ENCODE measurements at places on chromosomes 5 and 9.

DNA sequence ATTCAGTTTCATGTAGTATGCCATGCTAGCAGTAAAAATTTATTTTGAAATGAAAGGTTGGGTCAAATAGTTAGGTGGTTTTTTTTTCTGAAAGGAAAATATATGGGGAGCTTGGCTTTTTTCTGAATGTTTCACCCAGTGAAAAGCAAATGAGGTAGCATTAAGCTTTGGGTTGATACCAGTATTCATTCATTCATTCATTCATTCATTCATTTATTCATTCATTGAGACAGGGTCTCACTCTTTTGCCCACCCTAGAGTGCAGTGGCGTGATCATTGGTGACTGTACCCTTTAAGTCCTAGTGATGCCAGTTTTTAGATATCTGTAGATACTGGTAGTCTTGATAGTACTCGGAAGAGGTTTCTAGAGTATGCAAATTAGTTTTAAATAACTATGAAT, 42.4 kb upstream of the LRRC70 start:
- DNase-seq, result no peak

GRCh38 chr9:37801287-37801850, 772 bp downstream of the DCAF10 start:
- DNase-seq, result no peak

- no peak for DNase-seq
Observed at GRCh38 chr9:109789556-109789955, 9.6 kb downstream of the PALM2AKAP2 start.

DNA sequence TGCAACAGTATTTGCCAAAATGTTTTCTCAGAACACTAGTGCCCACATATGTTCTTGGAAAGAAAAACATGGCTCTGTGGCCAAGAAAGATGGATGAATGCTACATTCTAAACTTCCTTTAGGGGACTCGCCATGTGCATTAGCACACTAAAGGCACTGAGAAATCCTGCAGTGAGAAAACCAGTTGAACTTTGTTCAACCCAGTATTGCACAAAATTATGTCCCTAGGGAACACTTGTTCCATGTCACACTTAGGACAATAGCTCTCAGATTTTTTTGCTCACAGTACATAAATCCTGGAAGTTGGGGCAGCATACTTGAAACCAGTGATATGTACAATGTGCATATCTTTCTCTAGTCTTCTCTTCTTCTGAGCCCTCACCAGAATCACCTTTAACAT, 96.6 kb downstream of the ADRB2 start:
- no peak for DNase-seq

DNA sequence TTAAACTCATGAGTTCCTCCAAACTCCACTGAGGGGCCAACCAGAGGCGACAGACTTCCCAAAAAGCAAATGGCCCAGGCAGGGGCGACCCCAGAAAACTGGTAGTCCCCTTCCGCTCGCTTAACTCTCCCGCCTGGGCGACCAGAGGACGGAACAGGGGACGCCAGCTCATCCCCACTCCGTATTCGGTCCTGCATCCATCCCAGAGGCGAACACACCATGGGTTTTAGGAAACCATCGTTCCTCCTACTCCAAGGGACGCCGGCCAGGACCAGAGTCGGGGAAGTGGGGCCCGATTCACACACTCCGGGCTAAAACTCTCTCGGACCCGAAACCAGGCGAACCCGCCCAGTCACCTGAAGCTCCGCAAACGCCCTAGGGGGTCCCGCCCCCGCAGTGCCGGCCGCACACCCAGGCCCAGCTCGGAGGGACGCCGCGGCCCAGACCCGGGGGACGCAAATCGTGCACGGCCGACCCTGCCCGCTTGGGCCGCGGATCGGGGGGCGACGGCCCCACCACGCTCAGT, 478 bp downstream of the TEX10 start:
- DNase-seq, result no peak

DNA sequence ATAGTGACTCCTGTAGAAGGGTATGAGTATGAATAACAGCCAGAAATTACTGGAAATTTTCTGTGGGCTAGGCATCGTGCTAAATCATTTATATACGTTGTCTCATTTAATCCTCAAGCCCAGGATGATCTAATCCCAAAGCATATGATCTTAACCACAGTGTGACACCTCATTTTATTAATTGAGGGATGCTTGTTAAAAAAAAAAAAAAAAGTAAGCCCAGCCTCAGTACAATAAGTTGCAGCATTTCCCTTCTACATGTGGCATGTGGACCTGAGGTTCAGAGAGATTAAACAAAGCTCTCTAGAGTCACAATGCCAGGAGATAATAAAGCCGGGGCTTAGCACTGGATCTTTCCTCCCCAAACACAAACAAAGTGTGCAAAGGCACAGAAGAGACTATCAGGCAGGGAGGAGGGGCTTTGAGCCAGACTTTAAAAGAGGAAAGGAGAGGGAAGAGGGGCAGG, 49.5 kb downstream of the KLF4 start:
- DNase-seq, result no peak

DNA sequence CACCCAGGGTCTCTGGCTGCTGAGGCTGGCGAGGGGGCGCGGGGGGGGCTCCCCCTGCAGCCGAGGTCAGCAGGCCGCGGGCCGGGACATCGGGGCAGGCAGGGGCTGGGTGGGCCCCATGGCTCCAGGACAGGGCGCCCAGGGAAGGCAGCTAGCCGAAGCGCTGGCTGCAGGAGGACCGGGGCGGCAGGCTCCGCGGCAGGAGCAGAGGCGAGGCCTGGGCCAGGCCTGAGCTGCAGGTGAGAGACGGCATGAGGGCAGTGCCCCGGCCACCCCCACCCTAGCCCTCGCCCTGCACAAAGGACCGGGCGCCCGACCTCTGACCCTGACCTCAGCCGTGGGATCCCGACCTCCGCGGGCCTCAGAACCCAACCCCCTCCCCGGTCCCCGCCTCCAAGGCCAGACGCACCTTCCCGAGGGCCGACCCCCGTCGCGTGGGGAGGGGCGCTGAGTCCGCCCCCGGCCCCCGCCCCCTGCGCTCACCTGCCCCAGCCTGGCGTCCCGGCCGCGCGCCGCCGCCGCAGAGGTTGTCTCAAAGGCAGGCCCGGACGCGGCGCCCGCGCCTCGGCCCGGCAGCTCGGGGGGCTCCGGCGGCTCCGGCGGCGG, 431 bp downstream of the RNF208 start:
- no peak for DNase-seq

DNA sequence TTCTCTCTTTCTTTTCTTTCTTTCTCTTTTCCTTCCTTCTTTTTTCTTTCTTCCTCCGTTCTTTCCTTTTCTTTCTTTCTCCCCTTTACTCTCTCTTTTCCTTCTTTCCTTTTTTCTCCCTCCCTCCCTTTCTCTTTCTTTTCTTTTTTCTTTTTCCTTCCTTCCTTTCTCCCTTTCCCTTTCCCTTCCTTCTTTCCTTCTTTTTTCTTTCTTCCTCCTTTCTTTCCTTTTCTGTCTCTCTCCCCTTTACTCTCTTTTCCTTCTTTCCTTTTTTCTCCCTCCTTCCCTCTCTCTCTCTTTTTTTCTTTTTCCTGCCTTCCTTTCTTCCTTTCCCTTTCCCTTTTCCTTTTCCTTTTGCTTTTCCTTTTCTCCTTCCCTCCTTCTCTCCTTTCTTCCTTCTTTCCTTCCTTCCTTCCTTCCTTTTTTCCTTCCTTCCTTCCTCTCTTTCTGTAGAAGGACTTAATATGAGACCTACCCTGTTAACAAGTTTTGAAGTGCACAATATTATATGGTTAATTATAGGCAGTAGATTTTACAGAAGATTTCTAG, 142.7 kb upstream of the CD180 start:
- DNase-seq, result no peak

DNA sequence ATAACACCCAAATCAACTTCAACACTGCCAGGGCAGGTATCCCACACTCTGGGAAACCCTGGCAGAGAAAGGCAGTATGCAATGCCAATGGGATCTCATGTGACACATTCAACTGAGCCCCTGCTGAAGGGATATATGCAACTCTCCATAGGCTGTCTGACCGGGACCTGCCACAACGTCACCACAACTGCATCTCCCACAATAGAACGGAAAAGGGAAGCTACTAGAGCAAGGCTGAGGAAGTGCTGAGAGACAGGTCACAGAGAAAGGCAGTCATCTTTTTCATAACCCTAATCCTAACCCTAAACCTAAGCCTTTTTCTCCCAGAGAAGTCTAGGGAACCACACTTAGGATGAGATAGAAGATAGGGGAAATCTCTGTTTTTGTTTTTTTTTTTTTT, 345.9 kb upstream of the CD180 start:
- no peak for DNase-seq

- no peak for DNase-seq
Observed at GRCh38 chr9:18920141-18921084, 112.6 kb downstream of the SAXO1 start.

DNA sequence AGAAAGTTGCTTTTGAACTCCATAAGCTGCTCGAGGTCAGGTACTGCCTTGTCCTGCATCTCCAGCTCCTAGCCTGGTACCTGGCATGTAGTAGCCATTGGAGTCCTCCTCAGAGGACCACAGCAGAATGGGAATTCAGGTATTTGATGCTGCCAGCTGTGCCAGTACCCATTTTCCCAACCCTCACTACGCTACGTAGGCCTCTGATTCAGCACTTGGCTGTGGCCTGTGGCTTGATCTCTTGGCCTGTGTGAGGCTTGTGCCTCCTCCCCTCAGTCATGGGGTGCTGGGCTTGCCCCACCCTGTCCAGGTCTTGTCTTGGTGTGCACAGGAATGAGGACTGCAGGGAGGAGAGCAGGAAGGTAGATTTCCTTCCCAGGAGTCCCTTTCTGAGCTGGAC, 11.8 kb downstream of the OTULIN start:
- no peak for DNase-seq

DNA sequence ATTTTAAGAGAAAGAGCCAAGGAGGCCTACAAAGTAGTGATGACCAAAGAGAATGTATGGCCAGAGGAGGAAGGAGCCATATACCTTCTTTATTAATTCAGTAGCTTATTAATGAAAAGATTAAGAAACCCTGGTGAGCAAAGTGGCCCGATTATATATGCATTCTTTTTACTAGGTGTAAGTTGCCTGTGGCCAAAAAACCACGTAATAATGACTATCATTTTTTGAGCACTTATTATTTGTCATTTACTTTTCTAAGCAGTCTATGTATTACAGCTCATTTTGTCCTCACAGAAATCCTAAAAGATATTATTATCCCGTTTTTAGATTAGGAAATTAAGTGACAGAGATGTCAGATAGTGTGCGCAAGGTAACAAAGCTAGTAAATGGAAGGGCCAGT, 3.0 kb downstream of the CWC27 start:
- no peak for DNase-seq

GRCh38 chr5:157941616-157942015, 82.7 kb upstream of the CLINT1 start:
- DNase-seq, result no peak

- DNase-seq, result no peak
Observed at GRCh38 chr9:104915753-104916152, 12.2 kb downstream of the ABCA1 start.

DNA sequence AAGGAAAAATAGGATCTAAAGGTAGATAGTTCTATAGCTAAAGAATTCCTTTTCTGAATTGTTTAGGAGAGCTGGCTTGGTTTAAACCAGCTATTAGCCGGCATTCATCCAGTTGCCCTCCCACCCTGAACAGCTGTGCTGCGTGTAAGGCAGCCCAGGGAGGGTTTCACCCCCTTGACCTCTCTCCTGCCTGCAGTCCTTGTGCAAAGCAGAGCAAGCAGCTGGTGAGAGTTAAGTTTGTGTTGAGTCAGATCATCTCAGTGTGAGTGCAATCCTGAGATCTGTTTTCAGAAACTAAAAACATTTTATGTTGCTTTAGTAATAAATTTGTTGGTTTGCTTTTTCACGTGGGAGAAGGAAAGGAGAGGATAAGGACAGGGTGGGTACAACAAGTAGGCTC, 13.0 kb downstream of the SLC25A25 start:
- no peak for DNase-seq

DNA sequence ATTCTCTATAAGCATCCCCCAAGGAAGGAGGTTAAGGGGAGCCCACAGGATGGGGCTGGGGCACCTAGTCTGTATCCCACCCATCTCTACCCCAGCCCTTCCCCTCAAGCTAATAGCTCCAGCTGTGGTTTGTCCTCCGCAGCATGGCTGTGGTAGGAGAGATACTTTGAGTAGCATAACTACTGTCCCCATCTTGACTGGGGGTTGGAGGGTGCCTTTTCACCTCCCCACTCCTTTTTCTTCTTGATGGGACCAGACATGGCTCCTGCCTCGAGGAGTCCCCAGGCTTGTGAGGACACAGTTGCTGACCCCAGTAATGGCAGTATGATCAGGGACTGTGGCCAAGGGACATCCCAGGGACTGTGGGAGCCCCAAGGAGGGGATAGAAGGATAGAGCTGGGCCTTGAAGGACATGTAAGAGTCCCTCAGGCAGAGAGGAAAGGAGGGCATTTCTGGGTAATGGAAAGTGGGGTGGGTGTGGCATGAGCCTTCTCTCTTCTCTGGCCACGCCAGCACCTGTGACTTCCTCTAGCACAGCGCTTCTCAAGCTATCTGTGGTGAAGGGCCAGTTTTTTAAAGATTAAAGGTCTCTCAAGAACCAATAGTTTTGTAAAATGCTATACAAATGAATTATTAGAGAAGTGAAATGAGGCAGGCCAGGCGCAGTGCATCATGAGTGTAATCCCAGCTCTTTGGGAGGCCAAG, 14.0 kb downstream of the OLFML2A start:
- no peak for DNase-seq

DNA sequence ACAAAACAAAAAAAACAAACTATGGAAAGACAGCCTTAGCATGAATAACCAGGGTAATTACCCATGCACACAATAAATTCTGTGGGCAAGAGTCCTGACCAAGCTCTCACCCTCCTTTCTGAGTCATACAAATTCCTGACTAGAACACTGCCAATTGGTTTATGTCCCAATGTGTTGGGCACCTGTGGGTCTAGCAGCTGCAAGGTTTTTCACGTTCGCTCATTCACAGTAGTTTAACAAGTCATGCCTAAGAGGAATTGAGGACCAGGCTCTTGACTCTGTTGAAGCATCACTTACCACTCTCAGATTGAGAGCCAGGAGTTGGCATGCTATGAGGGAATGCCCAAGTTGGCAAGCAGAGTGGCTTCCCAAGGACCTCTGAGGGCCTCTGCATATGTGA, 205.5 kb upstream of the SLC24A2 start:
- DNase-seq, result no peak

GRCh38 chr5:125331987-125332598, 585.7 kb upstream of the ZNF608 start:
- DNase-seq, result no peak

DNA sequence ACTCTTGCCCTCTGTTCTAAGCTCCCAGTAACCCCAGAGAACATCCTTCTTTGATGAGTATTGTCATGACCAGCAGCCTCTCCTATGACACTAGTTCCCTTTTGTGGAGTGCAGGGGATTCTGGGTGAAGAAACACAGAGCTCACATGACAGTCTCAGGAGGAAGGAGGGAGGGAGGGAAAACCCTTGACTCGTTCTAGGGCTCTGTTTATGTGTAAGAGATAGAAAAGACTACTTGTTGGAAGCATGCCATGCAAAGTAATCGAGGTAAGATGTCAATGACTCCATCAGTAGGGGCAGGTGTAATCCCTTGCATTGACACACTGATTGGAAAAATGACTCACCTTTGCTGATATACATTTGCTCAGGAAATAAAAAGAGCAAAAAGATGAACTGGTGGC, 190.2 kb upstream of the ELL2 start:
- no peak for DNase-seq

Data from stimulated activated CD4-positive, alpha-beta T cell treated with anti-CD3 and anti-CD28 coated beads, TNF-alpha, amount 100 ng/mL, for 4 hours (primary cell).